ENCODE measurements at places on chromosomes 3 and 15.

GRCh38 chr15:70480196-70480856 is 283.0 kb downstream of the UACA start:
- peak; percentile 38 for DNase-seq

DNA sequence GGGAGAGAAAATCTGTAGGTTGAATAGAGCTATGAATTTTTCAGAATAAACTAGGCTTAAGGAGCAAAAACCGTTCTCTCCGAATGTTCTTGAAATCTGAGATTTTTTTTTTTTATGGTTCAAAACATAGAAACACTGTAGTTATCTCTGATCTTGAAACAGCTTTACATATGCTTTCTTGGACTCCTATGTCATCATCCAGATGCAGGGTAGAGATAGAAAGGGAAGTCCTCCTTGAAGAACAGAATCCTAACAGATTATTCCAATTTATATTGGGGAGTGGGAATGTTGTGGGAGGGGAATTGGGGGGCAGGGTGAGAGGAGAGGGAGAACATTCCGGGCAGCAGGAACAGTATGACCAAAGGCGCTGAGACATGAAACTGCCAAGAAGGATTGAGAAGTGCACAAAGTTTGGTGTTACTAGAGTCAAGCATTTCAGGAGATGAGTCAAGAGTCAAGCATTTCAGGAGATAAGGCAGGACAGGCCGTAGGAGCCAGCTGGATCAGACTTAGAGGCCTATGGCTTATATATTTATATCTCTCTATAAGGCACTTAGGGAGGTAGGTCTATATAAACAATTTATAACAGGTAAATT is 21.9 kb upstream of the ST3GAL6 start:
- no peak for DNase-seq

DNA sequence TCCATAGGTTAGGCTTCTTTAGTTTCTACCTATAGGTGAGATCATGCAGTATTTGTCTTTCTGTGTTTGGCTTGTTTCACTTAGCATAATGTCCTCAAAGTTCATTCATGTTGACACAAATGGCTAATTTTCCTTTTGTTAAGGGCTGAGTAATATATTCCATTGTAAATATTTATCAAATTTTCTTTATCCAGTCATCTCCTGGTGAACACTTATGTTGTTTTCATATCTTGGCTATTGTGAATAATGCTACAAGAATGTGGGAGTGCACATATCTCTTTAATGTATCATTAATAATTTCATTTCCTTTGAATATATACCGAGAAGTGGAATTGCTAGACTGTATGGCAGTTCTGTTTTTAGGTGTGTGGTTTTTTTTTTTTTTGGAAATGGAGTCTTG is 250.9 kb upstream of the SEMA6D start:
- DNase-seq, result no peak

- DNase-seq, result no peak
Measured at GRCh38 chr15:43508991-43509659, 8.3 kb upstream of the MAP1A start.

GRCh38 chr15:65903296-65904073 is 34.2 kb downstream of the RAB11A start:
- DNase-seq, result no peak

DNA sequence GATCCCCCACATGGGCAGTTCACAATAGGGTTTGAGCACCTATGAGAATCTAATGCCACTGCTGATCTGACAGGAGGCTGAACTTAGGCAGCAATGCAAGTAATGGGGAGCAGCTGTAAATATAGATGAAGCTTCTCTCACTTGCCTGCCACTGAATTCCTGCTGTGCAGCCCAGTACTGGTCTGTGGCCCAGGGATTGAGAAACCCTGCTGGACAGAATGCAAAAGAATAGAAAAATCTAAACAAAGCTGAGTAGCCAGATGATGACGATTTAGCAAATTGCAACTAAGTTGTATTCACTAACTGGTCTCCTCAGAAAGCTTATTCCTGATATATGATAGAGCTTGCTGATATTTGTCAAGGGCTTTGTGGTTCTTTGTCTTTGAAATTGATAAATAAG is 34.3 kb upstream of the APH1B start:
- DNase-seq, result no peak

DNA sequence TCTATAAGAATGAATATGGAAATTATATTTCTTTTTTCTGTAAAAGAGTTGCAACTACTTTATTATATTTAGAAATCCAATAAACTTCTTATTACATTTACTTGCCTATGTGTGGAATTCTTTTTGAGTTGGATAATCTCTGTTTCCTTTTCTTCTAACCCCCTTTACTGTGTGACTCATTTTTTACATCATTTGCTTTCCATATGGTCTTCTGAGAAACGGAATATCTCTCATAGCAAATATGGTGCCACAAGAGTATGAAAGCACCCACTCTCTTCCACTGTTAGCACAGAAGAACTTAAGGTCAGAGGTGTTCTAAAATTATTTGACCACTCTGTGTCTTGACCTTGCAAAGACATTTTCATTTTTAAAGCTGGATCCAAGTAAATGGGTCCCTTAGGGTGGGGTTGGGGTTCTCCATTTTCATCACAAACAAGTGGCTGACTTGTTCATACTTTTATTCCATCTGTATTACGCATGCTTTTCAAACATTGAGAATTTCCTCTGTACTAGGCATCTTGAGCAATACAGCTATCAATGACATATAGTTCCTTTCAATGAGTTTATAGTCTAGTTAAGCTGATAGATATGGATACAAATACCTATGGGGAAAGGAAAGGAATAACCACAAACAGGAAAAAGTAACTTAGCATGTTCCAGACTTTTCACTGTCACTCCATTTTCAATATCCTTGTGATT is 281.1 kb upstream of the TPRG1 start:
- DNase-seq, result no peak

- DNase-seq, result no peak
Measured at GRCh38 chr15:99614749-99615288, 49.0 kb downstream of the MEF2A start.

DNA sequence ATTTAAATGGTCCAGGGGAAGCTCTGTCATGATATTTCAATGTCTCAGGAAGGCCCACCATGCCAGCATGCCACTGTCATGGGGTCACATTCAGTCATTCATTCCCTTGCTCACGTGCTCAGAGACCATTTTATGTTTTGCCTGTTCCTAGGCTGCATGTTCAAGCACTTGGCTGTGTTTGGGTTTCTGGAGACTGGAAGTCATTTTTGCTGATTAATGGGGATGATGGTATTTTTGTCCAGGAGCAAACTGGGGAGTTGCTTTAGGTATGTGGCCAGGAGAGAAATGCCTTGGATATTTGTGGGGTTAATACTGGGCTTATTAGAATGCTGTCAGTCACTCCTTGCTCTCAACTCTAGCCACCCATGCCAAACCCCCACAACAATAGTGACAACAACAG is 303.5 kb downstream of the PTPRG start:
- no peak for DNase-seq

DNA sequence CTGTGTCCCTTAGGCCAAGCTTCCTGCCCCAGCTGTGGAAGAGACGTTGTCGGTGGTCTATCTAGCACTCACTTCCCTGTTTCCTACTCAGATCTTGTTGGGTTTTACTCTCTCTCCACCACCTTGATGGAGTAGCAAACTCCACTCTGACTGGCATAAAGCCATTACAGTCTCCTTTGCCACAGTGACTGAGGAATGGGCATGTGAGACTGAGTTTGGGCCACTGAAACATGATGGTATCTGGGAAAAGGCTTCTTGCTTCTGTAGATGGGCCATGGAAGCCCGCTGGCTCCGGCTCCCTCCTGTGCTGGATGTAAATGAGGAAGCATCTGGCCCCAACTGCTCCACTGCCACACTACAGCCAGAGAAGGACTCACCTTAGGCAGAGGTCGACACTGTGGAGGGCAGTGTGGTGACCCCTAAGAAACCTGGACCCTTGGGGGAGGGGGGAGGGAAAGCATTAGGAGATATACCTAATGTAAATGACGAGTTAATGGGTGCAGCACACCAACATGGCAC is 9.4 kb upstream of the CAMK1 start:
- no peak for DNase-seq

Measured in activated T-helper 1 cell treated with Interleukin-2 at 50 U/mL for 16 hours (primary cell).